ENCODE measurements at places on chromosomes 2 and 18.

GRCh38 chr2:181970160-181970794 lies 15.4 kb upstream of the PPP1R1C start:
- no peak for DNase-seq

DNA sequence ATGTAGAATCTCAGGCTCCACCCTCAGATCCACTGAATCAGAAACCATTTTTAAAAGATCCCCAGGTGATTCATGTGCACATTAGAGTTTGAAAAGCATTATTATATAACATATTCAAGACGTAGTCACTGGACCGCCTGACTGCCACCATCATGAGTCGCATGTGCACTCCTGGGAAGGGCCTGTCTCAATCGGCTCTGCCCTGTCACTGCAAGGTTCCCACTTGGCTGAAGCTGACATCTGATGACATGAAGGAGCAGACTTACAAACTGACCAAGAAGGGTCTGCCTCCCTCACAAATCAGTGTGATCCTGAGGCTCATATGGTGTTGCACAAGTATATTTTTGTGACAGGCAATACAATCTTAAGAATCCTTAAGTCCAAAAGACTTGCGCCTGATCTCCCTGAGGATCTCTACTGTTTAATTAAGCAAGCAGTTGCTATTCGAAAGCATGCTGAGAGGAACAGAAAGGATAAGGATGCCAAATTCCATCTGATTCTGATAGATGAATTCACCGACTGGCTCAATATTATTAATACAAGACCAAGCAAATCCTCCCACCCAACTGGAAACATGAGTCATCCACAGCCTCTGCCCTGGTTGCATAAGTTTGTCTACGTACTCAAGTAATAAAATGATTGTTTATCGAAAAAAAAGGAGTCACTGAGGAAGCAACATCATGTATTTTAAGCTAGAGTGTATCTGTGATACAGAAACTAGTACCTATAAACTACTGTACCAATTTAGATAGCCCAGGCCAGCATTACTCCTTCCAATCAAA lies 26.2 kb downstream of the ATAD2B start:
- DNase-seq = no peak

GRCh38 chr2:74708883-74709282 lies 54.8 kb downstream of the SEMA4F start:
- no peak for DNase-seq

DNA sequence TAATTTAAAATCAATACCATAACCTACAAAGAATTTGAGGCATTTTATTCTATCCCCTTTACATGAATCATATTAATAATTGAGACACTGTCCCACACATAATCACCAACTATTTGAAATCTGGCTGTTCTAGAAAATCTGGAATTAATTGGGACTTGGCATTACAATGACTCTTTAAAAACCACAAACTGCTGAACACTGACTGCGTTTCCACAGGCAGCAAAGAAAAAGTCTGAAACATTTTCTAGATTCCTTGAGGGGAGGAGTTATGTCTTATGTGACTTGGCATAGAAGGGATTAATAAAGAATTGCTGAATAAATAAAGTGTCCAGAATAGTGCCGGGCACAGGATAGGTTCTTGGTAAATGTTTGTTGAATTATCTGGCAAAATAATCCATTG lies 61.4 kb downstream of the GPR39 start:
- DNase-seq = no peak

GRCh38 chr2:105771836-105772235 lies 27.1 kb downstream of the NCK2 start:
- DNase-seq = no peak

- no peak for DNase-seq
Observed at GRCh38 chr2:26345283-26345544, 729 bp upstream of the SELENOI start.

- DNase-seq = no peak
Observed at GRCh38 chr2:235235977-235236767, 257.7 kb upstream of the AGAP1 start.

GRCh38 chr2:150120326-150120955 lies 367.0 kb downstream of the RND3 start:
- no peak for DNase-seq

- DNase-seq = no peak
Observed at GRCh38 chr2:102425441-102426132, 2.6 kb downstream of the IL18RAP start.

DNA sequence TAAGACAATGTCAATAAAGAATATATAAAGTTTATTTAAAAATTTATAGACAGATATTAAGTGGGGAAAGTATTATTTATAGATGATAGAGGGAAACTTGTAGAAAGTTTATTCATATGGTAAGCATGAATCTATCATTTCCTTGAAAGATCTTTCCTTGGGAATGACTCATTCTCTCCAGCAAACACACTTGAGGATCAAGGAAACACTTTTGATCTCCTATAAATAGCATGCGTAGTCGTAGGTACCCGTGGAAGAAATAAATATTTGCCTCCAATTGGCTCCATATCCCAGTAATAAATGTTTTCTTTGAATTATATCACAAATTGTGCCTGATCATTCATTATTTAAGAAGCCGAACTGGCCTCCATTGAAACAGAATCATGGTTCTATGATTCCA lies 483.4 kb downstream of the RNF144A start:
- DNase-seq = no peak
